ENCODE measurements at places on chromosomes 3 and 15. TPM values are rescaled to one million over a fixed set of nuclear protein-coding genes. Genes with fewer than 3 reads are reported as not detected.

Gene TIGIT
- 0.09 TPM for polyA plus RNA-seq

Gene UCN2
- not detected for polyA plus RNA-seq

GRCh38 chr3:69925506-69925905, 74.0 kb upstream of the SAMMSON start:
- no peak for DNase-seq

Gene SEMA3B
- 53.7 TPM for polyA plus RNA-seq

Gene ACTRT3
- polyA plus RNA-seq: 3.6 TPM

Gene POLQ
- polyA plus RNA-seq: 2.9 TPM

GRCh38 chr3:187734841-187735240, 10.4 kb downstream of the BCL6 start:
- DNase-seq: no peak

DNA sequence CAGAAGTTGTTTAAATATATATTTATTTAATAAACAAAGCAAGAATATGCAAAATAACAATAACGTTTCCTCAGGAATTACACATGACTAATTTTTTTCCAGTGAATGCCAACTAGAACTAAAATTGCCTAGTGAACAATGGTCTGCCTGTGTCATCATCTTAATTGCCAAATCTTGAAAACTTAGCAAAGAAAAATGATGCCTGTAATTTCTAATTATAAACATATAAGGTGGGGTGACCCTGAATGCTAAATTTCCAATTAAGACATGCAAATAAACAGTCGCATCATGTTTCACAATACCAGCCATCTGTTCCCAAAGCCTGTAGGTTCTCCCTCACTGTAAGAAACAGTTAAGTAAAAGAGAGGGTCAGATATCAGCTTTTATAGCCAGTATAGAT, 67.6 kb upstream of the PLCL2 start:
- no peak for DNase-seq

DNA sequence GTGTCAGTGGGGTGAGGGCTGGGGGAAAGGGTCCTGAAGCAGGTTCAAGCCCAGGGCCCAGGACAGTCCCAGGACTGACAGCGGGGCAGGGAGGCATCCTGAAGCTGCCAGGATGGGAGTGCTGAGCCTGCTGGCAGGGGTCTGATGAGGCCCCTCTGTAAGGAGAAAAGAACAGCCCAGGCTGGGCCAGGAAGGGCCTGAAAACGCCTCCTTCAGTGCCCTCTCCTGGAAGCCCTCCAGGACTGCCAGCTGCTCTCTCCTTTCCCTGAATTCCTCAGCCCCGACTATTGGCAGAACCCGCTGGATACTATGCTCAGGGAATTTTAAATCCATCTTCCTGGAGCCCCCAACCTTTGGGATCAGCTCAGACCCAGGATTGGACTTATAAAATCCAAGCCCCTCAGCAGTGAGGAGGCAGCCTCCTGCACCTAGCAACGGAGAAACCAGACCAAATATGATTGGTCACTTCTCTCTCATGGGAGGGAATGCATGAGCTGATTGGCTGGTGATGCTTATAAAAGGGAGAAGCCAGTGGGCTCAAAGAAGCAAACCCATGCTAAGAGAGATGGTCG, 203.5 kb upstream of the LINGO1 start:
- DNase-seq: peak; percentile 49

- DNase-seq: peak; percentile 81
Measured at GRCh38 chr15:84914909-84915605, 30.6 kb downstream of the SLC28A1 start.

DNA sequence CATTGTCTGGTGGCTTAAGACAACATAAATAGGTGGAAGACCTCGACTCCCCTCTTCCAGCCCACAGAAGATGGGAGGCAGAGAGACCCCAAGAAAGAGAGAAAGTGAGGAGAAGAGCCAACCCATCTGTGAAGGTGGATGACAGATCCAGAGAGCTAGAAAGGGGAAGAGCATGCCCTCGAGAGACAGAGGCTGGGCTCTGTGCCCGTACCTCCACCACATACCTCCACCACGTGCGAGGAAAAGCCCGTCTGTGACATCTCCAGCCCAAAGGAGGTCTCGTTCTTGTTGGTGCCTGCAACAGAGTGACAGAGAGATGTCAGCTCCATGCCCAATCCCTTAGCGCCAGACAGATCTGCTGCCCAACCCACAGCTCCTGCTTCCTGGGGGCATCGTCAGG, 71.1 kb downstream of the FEM1B start:
- DNase-seq: no peak

GRCh38 chr15:99120050-99120777, 15.3 kb downstream of the SYNM start:
- no peak for DNase-seq

DNA sequence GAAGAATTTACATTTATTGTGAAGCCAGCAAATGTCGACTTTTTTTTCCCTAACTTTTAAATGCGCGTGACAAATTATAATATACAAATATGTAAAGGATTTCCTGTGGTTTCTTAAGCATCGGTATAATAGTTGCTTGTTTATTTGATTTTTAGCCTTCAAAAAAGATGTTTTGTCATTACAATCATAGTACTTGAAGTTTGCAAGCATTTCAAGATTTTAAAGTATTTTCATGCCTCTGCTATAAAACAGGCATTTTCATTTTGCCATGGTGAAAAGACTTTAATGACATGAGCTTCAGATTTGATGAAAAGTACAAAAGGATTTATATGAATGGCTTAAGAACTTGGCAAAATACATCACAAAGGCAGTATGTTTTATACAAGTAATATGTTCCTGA, 9.4 kb upstream of the P2RY12 start:
- no peak for DNase-seq

Gene CCR3
- not detected for polyA plus RNA-seq

Gene LYZL4
- not detected for polyA plus RNA-seq

GRCh38 chr3:170660139-170660538, 74.3 kb upstream of the SLC7A14 start:
- DNase-seq: no peak

- DNase-seq: no peak
Measured at GRCh38 chr15:51688863-51689262, 7.6 kb downstream of the SCG3 start.

- peak; percentile 40 for DNase-seq
Measured at GRCh38 chr3:143146486-143147274, 27.1 kb downstream of the CHST2 start.

Gene SLC2A2
- polyA plus RNA-seq: 0.04 TPM

DNA sequence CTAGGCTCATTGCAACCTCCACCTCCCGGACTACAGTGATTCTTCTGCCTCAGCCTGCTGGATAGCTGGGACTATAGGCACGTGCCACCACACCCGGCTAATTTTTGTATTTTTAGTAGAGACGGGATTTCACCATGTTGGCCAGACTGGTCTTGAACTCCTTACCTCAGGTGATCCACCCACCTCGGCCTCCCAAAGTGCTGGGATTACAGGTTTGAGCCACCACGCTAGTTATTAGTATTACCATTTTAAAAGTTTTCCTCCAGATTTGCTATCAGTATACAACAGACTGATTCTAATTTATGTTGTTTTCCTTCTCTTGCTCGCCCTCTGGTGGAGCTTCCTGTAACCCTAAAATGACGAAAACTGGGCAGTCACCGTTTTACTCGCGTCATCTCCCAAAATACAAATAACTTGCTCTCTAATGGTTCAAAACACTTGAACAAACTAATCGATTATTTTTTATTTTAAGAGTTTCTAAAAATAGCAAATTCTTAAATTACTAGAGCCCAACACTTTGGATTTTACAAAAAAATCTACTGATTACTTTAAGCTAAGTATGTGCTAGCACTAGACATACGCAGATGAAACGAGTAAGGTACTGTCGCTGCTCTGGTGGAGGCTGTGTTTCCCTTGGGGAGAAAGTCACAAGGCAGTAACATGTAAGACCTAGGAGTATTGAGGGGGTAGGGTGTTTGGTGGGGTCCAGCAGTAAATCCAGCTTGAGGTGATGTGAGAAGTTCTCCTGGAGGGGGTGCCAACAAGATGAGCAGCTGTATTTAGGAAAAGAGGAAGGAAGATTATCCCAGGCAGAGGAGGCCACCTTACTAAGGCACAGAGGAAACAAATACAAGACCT, 203.3 kb downstream of the MBNL1 start:
- DNase-seq: peak; percentile 84

GRCh38 chr15:66825139-66825538, 123.1 kb downstream of the SMAD6 start:
- no peak for DNase-seq

Gene PLSCR5
- polyA plus RNA-seq: not detected

DNA sequence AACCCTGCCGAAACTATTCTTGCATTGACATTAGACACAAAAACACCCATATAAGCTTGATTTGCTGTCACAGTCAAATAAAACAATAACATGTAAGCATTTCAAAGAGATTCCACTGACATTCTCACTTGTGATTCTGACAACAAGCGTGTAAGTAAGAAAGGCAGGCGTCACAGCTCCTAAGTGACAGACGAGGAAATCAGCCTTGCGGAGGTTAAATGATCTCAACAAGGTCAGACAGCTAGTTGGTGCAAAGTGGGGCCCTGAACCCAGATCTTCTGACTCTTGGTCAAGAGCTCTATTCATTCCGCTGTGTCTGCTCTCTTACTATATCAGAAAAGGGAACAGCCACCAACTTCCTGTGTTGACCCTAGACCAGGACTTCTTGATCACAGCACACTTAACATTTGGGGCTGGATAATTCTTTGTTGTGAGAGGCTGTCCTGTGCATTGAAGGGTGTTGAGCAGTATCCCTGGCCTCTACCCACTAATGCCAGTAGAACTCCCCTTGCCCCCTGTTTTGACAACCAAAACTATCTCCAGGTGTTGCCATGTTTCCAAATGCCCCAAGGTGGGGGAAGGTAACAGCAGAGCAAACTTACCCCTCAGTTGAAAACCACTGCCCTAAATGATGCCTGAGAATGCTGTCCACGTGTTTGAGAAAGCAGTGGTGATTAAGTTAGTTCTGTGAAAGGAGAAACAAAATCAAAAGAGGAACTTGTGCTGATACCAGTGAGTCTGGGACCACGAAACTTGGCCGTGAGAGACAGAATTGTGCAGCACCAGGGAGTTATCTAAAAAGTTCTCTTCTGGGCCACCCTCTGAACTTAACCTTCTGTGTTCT, 86.1 kb downstream of the LIPC start:
- DNase-seq: no peak

GRCh38 chr3:157493627-157494550, 9.3 kb downstream of the VEPH1 start:
- DNase-seq: peak; percentile 82

DNA sequence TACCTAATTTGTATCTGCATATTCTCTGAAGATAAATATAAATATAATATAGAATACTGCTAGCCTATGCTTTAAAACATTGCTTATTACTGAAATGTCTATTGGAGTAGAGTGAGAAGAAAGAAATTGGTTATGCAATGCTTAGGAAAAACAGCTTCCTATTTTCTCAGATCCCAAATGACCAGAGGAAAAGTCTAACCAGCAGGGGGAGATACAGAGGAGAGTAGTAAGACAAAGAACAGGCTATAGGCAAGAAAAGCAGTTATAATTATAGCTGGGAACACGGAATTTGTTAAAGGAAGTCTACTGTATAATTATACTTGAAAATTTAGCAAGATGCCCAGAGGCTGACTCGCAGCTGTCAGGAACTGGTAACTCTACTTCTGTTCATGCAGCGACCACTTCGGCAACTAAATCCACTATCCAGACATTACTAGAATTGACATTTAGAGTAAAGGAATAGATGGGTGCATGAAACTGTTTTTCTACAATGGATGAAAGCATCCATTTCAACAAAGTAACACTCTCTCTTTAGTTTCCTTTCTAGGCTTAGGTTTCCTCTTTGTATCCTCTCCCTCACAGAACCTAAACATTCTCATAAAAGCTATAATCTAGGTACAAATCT, 97.2 kb downstream of the TBC1D5 start:
- DNase-seq: peak; percentile 73

DNA sequence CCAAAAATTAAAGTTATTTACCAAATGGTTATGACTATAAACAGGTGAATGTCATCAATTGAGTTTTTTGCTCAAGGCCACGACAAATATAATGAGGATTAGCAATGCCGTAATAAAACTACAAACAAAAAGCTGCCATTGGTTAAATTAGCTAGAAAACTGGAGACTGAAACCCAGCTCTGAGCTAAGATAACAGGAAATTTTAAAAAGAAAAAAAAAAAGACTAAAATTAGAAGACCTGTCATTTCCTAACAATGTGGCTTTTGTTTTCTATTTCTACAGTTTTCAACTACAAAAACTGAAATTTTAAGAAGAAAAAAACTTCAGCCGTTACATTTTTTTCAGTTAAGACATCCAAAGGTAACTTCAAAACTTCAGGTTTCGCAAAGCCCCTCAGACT, 9.7 kb downstream of the SLC12A6 start:
- DNase-seq: no peak

Gene C3orf20
- 0.15 TPM for polyA plus RNA-seq

DNA sequence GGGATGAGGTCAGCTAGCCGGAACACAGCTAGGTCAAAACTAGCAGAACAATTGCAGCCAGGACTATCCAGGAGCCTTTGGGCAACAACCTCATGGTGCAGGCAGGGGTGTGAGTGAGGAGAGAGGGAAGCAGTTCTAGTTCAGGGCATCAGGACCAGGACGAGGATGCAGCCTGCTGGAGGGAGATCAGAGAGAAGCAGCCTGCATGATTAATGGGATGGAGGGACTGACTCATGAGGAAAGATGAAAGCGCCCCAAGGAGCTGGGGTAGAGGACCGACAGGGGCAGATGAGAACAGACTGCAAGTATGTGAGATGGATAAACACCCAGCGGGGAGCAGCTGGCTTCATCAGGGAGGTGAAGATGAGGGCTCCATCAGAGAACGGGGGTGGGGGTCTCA, 37.9 kb upstream of the LRTM1 start:
- DNase-seq: no peak

DNA sequence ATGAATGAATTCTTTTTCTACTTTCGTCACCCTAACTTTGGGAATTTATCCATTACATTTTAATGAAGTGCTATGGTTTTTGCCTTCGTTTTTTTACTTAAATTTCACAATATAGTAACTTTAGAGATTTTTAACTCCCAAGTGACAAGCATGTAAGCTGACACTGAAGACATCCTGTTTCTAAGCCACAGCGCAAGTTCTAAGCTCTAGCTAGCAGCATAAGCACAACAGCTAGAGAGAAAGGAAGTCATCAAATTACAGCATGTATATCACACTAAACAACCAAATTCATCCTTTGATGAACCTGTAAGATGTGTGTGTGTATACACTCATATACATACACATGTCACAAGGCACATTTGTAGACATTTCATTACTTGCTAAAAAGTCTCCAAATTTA, 119.3 kb downstream of the P3H2 start:
- DNase-seq: peak; percentile 80

Gene RASL12
- 13.0 TPM for polyA plus RNA-seq

DNA sequence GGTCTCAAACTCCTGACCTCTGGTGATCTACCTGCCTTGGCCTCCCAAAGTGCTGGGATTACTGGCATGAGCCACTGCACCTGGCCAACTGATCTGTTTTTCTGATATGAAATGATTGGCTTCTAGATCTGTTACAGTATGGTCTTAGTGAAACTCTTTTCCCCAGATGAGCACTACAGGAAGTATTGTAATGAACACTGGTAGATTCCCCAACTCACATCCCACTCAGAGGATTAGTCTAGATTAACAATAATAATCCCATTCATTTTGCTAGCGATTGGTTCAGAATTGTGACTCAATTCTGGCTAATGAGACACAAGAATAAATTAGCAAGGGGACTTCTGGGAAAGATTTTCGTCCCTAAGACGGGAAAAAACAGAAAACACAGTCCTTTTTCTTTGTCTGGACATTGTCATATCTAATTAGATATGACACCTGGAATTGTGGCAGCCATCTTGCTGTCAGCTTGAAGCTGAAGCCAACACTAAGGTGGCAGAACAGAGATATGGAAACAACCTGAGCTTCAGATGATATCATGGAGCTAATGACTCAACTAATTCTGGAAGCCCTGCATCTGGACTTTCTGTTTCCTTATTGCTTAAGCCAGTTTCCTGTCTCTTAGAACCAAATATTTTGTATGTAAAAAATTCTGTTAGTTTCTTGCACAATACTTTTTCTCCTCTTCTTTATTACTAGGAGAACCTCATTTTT, 17.4 kb upstream of the NPTN start:
- peak; percentile 50 for DNase-seq

All from muscle of leg (tissue), 16 donors.